ENCODE measurements at places on chromosomes 7 and 10.

DNA sequence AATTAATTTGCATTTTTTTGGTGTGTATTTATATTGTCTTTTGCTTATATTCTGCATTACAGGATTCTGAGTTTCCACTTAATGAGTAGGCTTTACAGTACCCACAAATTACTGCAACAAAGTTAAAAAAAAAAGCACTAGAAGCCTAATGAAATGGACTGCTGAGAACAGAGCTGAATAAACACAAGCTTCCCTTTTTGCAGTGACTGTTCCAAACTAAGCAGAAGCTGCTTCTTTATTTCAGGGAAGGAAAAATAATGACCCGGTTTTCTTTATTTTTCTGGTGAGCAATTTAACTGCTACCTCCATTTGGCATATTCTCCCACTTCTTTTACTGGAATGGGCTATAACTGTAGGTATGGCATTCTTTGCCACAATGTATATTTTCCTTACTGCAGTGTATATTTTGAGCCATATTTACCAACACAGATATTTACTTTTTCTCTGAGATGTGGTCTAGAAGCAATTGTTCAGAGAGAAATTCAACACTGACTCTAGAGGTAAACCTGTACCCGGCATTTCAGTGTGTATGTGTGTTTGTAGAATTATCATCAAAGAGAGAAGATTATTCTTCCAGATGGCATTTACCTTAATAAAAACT is 56.9 kb downstream of the HDAC9 start:
- DNase-seq: no peak

DNA sequence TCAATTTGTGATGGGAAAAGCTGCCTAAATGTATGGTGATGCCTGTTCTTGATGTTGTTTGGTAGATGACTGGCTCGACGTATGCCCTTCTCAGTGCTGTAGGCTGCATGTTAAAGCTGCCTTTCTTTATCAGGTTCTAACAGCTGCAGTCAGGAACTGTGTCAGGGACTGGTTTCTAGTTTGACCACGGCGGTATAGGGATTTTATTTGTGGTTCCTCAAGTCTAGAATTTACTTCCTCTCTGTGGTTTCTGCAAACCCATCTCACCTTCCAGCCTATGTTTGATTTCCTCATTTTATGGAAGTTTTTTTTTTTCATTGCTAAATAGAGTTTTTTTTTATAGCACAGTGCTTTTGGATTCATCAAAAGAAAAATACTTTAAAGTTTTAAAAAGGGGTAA is 26.5 kb downstream of the LMTK2 start:
- no peak for DNase-seq

GRCh38 chr7:116952635-116953371 is 498 bp upstream of the ST7 start:
- DNase-seq: no peak

DNA sequence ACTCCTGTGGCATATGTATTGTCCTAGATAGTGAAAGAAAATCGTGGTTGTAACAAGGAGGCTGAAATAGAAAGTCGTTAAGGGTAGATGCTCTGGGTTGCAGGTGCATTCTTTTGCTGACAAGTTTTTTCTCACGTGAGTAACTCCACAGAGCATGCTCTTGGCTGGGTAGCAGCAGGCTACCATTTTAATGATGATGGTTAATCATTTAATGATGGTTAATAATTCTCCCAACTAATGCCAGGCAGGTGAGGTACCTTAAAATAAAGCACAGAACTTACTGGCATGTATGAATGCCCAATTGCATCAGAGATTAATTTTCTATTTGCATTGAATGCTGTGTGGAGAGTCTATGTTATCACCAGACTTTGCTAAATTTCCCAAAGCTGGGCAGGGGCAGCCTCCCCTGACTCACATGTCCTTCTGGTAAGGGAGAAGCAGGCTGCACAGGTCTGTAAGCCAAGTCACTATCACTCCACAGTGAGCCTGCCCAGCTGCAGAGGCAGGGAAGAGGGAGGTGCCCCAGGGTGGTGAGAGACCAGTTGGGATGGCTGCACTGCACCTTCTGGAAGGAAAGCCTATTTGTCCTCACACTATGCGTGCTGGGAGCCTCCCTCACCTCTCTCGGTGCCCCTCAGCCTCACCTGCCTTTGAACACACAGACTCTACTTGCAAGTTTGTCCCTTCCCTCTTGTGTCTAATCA is 287.0 kb upstream of the IGFBP3 start:
- no peak for DNase-seq

GRCh38 chr10:100980711-100981110 is 6.6 kb downstream of the MRPL43 start:
- no peak for DNase-seq

DNA sequence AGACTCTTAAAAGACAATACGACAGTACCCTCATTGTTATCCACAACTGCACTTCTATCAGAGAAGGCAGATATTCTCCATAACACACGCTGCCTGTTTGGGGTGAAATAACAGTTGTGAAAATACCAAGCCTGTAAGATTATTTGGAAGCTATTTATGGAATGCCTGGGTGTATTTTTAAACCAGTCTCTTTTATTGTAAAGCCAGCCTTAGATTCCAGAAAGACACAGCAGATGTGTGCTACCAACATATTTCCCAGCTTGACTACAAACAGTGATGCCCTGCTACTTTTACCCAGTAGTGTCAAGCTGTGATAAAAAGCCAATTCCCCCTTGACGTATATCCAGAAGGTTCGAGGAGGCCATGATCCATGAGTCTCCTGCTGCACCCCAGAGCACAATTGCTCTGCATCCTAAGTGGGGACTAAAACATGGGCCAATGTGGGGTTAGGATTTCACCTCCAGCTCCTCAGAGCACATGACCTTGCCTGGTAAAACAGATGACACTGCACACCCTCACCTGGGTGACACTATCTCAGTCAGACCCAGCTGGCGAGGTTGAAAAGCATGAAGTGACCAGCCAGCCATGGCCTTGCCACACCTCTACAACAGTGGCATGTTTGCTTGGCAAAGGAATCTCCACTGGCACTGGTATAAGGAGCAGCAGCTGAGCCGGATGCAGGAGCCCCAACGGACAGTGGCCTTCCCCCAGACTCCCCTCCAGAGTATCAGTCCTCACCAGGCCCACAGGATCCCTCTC is 62.2 kb downstream of the GFRA1 start:
- no peak for DNase-seq

- DNase-seq: no peak
Observed at GRCh38 chr10:79299397-79300241, 47.6 kb upstream of the PPIF start.

DNA sequence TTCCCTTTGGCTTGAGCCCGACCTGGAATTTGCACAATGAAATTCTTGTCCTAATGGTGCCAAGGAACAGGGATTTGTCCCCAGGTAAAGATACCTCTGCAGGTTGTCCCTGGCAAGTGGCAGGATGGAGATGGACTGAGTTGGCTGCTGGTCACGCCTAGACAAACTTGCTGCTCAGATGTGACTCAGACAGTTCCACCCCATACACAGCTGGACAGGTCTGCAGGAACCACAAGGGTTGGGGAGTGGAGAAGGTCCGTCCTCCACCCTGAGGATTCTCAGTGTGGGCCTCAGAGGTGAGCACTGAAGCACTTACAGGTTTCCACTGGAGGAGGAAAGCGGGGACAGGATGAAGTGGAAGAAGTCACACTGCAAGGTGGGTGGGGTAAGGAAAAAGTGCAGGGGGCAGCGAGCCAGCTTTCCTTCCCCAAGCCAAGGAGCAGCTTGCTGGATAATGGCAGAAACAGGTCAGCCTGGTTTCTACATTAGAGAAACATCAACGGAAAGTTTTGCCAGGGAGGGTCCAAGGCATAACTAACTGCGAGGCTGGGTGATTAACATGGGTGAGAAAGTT is 20.5 kb downstream of the ITPRIP start:
- no peak for DNase-seq

DNA sequence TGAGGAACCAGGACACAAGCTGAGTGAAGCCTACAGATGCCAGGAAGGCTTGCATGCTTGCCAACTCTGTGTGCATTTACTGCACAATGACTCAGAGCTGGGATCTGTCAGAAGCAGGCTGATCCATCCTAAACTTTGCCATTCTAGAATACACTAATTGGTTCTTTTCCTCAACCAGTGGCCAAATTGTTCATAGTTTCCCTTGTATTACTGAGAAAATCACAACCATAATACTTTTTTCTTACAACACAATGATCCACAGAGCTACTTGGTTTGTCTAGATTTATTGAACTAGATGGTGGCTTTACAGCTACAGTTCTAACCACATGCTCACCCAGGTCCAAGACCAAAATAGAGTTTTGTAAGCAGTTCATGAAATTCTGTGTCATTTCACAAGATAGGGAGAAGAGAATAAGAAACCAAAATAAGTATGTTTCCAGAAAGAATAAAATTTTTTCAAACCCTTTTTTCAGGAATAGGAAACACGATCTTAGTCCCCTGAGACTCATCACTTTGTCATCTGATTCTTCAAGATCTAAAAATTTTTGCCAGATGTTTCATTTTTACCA is 21.0 kb upstream of the LRRC17 start:
- DNase-seq: no peak

GRCh38 chr10:28949005-28950004 is 272.0 kb downstream of the BAMBI start:
- no peak for DNase-seq

DNA sequence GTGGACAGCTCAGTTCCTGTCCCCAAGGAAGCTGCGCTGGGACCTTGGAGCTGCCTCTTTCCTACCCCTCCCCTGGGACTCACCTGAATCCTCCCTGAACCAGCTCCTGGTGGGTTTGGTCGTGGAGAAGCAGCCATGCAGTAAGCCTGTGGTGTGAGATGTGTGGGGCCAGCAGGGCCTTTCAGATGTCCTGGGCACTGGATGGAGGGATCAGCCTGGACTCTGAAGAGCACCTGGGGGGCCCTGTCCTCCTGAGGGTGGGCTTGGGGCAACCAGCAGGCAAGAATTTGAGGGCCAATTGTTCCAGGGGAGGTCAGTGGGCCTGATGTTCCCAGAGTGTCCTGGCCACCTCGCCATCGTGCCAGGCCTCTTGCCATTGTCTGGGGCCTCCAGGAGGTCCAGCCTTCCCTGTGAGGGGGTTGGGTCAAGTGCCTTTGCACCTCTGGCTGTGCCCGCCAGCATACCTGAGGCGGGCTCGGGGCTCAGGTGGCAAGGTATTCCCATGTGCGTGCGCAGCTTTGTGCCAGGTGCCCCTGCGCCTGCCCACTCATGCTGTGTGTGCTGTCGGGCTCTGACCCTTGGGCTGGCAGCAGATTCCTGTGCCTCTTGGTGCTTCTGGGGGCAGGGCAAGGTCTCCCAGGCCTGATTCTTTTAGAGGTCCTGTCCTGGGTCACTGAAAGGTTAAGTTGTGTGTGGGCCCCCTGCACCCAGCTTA is 7.3 kb downstream of the TRIM8 start:
- no peak for DNase-seq

DNA sequence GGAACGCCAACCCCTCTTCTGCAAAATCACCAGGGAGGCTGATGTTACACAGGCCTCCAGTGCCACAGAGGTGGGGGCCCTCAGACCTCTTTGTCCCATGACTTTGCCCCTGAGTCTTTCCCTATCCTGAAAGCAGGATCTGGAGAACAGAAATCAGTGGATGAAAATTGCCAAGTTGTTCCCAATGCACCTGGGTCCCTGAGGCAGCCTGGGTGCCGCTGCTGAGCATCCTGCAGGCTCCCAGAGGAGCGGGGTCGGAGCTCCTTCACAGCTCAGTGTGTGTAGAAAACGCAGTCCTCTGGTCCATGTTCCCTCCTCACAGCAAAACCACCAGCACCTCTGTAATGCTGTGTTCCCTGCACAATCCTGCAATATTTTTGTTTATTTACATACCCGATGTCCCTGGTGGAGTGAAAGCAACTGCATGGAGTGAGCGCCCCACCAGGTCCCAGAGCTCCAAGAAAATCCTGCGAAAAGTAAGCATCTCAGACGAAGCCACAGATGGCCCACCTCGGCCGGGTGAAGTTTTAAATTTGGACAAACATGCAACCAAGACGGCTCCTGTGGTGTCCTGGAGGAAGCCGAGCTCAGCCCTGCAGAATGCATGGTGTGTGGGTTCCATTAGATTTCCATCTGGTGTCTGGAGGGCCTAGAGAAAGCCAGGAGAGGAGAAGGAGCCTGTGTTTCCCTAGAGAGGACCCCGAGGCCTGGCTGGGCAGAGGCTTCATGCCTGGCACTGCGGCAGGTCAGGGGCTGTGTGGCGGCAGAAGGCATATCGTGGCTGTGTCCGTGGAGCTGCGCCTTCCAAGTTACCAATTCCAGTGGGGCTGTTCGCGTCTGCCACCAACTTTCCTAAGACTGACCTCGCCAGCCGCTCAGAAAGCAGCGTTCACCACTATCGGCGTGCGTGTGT is 235.2 kb downstream of the WDR37 start:
- DNase-seq: no peak

- no peak for DNase-seq
Observed at GRCh38 chr10:78981257-78981969, 87.4 kb upstream of the ZMIZ1 start.

DNA sequence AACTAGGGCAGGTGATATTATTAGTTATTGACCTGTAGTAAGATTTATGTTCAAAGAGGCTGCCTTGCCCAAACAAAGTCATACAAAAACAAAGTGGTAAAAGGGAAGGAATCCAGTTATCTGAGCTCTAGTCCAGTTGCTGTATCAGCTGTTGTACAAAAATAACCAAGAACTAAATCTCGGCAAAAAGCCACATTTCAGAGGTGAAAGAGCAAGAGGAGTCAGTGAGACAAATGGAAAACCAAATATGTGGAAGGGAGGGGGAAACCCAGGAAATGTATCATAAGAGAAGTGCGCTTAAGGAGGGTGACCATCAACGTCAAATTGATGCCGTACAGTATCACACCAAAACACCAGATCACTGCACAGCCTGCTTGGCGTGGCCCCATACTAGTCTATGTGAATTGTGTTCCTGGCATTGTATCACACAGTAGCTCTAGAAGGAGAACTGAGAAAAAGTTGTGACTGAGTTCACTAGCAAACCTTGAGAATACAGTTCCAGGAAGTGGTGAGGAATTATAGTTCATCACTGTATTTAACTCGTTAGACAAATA is 6.4 kb downstream of the AGBL3 start:
- no peak for DNase-seq

GRCh38 chr7:72053292-72053691 is 358.8 kb downstream of the CALN1 start:
- no peak for DNase-seq

- DNase-seq: no peak
Observed at GRCh38 chr10:129123428-129123827, 343.6 kb upstream of the MGMT start.

- no peak for DNase-seq
Observed at GRCh38 chr10:126179637-126180036, 208.6 kb downstream of the ADAM12 start.

GRCh38 chr10:21509341-21510240 is 15.9 kb downstream of the SKIDA1 start:
- no peak for DNase-seq
